ENCODE measurements at places on chromosomes 6 and 20.

DNA sequence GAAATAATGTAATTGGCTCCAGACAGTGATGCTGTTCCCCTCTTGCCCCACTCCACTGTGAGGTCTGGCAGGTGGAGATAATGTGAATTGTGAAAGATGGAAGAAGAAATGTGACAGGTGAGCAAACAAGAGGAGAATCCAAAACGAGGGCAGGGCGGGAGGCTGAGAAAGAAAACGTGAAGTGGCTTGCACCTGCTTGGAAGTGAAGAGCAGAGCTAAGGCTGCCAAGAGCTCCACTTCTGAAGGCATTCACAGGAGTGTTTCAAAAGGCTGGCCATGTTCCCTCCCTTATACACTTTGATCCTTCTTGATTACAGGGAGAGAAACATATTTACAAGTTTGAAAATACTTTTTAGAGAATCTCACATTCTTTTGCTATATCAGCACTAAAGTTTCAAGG lies 359.4 kb downstream of the EPHA7 start:
- DNase-seq, result no peak

DNA sequence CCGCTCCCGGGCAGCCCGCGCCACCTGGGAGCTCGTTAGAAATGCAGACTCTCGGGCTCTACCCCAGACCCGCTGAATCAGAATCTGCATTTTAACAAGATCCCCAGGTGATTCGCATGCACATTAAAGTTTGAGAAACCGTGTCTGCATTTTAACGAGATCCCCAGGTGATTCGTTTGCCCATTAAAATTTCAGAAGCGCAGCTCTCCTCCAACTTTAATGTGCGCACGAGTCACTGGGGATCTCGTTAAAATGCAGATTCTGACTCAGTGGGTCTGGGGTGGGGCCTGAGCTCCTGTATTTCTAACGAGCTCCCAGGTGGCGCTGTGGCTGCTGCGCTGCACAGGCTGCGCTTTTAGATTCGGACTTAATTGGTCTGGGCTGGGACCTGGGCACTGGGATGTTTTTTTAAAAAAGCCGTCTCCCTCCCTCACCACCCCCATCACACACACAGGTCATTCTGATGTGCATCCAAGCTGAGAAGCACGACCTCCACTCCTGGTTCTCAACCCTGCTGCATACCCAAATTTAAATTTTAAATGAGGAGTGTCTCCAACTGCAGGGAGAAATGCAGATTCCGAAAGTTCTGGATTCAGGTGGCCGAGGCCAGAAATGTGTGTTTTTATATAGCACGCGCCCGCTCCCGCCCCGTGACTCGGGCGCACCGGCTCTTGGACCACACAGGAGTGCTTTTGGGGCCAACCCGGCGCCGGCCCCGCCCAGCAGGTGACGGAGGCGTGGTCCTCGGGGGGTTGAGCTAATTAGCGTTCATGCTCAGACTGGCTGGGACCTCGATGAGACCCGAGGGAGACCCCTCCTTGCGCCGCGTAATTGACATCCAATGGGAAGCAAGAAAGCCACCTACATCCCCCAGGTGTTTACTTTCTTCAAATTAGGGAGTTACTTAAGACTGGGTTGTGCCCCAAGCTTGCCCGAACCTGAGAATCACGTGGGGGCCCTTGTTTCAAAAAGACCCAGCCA lies 85.8 kb downstream of the ZFP64 start:
- DNase-seq, result no peak

DNA sequence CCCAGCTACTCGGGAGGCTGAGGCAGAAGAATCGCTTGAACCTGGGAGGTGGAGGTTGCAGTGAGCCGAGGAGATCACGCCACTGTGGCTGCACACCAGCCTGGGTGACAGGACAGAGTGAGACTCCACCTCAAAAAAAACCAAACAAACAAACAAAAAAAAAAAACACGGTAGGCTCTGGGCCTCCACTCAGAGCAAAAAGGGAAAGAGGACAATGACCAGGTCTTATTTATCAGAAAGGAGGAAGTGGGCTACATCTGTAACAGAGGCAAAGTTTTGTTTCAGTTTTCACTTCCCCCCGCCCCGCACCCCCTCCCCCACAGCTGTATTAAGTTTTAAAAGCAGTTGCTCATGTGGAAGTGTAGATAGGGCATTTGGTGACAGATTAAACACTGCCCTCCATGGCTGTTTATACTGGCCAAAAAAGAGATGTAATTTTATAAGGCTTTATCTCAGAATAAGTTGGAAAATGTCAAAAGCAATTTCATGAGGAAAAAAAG lies 114.6 kb downstream of the RCAN2 start:
- DNase-seq, result no peak

- no peak for DNase-seq
Observed at GRCh38 chr20:6887966-6888365, 120.5 kb downstream of the BMP2 start.

GRCh38 chr6:146697921-146698320 lies 99.1 kb downstream of the ADGB start:
- no peak for DNase-seq

GRCh38 chr6:2839982-2840748 lies 1.5 kb downstream of the SERPINB1 start:
- no peak for DNase-seq

- no peak for DNase-seq
Observed at GRCh38 chr6:42302411-42302810, 84.8 kb upstream of the MRPS10 start.

DNA sequence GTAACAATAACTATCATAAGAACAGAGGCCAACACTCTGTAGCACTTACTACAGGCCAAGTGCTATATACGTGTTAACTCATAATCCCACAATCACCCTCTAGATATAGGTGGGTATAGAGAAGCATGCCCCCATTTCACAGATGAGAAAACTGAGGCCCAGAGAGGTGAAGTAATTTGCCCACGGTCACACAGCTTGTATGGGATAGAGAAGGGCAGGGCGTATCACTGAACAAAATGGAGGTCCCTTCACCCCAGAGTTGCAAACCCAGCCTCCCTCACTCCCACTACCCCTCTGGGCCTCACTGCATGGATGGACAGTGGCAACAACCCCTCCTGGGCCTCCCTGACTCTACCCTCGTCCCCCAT lies 31.8 kb upstream of the PTGIS start:
- no peak for DNase-seq

DNA sequence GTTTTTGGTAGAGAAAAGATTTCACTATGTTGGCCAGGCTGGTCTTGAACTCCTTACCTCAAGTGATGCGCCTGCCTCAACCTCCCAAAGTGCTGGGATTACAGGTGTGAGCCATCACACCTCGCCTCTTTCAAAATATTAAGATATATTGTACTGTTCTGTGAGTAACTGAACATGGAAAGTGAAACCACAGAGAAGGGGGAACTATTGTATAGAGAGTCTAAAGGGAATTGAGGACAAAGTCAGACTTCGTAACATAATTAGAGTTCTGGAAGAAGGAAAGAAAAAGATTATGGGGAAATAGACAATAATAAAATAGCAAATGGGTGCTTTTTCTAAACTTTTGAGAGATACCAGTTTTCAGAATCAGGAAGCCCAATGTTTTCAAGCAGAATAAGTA lies 17.4 kb upstream of the AKAP7 start:
- no peak for DNase-seq

DNA sequence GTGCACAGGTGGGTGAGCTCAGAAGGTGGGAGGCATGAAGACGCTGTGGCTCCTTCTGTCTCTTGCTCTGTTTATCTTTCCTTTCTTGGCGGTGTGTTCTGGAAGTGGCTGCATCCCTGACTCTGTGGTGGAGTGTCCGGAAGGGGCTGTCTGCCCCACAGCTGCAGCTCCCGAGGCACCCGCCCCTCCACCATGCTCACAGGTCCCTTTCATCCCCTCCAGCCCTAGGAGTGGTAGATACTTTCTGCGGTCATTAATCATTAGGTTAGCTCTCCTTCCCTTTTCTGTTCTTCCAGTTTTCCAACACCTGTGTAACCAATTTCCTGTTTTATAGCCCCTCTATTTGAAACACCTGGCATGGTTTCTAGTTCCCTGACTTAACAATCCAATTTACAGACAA lies 65.6 kb downstream of the GJA10 start:
- DNase-seq, result no peak

All from aorta (tissue), 5 donors.